Hepatocyte (in vitro differentiated cells): ENCODE measurements at places on chromosomes 16 and 17. TPM values are rescaled to one million over a fixed set of nuclear protein-coding genes. Genes with fewer than 3 reads are reported as not detected.

The DPEP1 gene
- total RNA-seq, result 48.3 and 52.9 TPM in 2 replicates

- peaks cover 28% of the 10 kb centered on the region for H3K4me1 ChIP-seq
- H3K27me3 ChIP-seq, result no peaks in the 10 kb centered on the region
- H3K4me3 ChIP-seq, result no peak overlapping the region
- no peaks in the 10 kb centered on the region for H3K36me3 ChIP-seq
These were observed 54.7 kb upstream of the IL34 start for GRCh38 chr16:70591615-70592014.

DNA sequence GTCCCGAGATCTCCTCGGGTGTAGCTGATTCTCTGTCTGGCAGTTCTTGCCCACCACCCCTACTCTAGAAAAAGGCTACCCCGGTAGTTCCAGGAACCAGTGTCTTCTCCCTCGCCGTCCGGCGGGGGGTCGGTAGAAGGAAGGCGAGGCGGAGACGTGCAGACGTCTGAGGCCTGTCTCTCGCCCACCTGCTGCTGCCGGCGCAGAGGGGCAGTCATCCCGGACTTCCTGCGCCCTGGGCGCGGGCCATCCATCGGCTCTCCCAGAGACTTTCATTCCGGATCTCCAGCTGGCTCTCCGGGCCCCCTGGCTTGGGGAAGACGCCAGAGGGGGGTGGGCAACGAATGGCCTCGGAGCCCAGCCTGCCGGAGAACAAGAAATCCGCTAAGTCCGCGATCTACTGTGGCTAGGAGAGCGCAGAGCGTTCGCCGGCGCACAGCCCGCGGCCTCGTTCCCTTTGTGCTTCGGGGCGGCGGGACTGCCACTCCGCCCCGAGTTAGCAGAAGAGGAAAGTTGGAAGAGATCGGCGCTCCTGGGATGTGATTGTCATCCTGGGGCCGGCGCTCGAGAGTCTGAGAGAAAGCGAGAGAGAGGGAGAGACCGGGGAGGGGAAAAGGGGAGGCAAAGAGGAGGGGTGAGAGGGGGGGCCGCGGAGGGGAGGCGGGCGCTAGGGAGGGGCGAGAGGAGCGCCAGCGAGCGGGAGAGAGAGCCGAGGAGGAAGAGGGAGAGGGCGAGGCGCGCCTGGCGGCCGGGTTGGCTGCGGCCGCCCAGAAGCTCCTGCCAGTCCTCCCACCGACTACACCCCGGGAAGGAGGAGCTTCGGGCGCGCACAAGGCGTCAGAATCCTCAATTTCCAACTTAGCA is at the start of gene IRX5:
IRX5 (plus strand) TSS at position 861 of the 864 bp plus-strand sequence. CDS start 334 bp downstream, outside the sequence.
- peak within 1 kb of the TSS; percentile 97 for H3K27ac ChIP-seq
- peak; percentile 95 for DNase-seq
- peaks cover 47% of the 10 kb centered on the region for H3K27me3 ChIP-seq
- H3K36me3 ChIP-seq, result no peaks in the 10 kb centered on the region
- peak within 1 kb of the TSS; percentile 68 for H3K4me3 ChIP-seq
- H3K4me1 ChIP-seq, result peaks cover 11% of the 10 kb centered on the region

DNA sequence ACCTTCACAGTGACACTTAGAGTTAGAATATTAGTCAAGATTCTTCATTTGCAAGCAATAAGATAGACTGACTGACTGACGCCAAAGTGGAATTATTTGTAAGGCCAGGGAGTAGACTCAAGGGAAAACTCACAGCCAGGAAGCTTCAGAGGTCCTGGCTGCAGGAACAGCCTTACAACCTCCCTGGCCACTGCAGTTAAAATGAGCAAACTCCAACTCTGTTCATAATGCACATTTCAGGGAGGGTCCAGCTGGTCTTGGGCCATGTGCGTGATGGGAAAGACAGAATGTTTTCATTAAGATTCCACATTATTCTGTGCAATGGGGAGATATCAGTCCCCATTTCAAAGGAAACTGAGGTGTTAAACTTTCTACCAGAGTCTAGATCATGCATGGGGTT is 9.9 kb downstream of the CAPNS2 start:
- H3K4me1 ChIP-seq, result no peaks in the 10 kb centered on the region
- H3K27ac ChIP-seq, result no peak overlapping the region
- H3K27me3 ChIP-seq, result no peaks in the 10 kb centered on the region
- H3K36me3 ChIP-seq, result no peaks in the 10 kb centered on the region
- DNase-seq, result no peak

DNA sequence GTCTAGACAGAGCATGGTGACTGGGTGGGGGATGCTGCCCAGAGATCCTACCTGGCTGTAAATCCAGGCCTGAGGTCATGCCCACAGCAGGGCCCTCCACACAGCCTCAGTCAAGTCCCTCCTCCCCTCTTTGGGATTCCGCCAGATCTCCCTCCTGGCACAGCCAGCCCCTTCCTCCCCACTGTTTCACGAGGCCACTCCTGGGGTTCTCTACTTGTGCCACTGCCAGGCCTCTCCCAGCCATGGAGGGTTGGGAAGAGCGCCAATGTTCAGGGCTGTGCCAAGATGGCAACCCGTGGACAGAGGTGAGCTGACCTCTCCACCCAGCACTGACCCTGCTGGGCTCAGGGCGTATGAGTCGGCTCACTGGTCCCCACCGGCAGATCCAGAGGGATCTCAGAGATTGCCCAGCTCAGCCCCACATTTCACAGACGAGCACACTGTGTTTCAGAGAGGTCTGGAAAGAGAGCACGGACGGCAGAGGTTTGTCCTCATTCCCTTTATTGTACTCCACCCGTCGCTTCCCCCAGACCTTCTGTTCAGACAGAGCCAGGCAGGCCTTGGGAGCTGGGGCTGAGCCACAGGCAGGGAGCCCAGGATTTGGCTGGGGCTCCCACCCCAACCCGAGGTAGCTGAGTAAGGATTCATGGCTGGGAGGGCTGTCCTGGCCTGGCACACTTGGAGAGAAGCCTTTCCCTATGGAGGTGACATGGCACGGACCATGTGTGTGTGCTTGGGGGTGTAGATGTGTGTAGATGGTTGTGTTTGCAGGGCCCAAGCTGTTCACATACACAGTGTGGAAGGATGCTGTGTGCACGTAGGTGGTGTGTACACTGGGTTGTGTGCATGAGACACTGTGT is 3.5 kb upstream of the CAMKK1 start:
- peak overlapping the region; percentile 43 for H3K27ac ChIP-seq
- no peaks in the 10 kb centered on the region for H3K36me3 ChIP-seq
- DNase-seq, result no peak
- peaks cover 23% of the 10 kb centered on the region for H3K4me1 ChIP-seq
- no peaks in the 10 kb centered on the region for H3K27me3 ChIP-seq
